MG63 (cell line): ENCODE measurements at places on chromosomes 2 and 18. TPM values are rescaled to one million over a fixed set of nuclear protein-coding genes. Genes with fewer than 3 reads are reported as not detected.

GRCh38 chr2:74259733-74260132 lies 61.3 kb downstream of the MTHFD2 start:
- DNase-seq = no peak

DNA sequence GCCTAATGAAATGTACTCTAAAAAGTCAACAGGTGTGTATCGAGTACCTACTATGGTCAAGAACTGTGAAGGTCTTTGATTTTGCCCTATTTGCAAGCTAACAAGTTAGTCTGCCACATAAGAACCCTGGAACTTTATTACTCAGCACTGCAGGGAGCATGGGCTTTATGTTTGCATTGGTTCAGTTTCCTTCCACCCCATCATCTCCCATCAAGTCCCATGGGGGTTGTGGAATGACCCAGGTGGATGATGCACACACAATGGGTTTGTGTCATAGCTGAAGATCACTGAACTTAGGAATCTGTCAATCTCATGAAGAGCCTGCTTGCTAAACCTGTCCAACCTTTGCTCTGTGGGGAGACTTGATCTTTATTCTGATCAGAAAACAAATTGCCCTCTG lies 265.5 kb downstream of the RPRM start:
- DNase-seq = no peak

DNA sequence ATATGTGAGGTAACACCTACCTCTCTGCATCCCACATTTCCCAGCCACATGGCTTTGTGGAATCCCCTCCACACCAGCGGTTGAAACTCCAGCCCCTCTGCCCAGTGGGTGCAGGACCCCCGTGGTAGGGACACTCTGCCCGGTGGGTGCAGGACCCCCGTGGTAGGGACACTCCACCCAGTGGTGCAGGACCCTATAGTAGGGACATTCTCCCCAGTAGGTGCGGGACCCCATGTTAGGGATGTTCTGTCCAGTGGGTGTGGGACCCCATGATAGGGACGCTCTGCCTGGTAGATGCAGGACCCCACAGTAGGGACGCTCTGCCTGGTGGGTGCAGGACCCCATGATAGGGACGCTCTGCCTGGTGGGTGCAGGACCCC lies 11.5 kb downstream of the COPS9 start:
- no peak for DNase-seq

GRCh38 chr2:212897296-212897695 lies 254.1 kb downstream of the IKZF2 start:
- no peak for DNase-seq

DNA sequence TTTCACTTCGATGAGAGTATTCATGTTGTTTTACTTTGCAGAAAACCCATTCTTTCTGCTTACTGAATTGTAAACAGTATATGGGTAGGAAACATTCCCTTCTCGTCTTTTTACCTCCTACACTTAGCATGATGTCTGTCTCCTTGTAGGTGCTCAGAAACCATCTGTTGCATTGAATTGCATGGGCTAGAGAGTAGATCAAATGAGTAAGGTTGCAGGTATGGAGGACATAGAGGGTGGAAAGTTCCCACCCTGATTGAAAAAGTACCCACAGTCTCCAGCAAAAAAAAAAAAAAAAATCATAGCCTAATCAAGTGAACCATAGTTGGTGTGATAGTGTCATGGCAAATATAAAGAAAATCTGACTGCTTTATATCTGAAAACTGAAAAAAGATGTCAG lies 1.7 kb downstream of the CYTIP start:
- DNase-seq = no peak

GRCh38 chr2:127079358-127079920 lies 27.5 kb downstream of the BIN1 start:
- DNase-seq = no peak

- DNase-seq = no peak
Measured at GRCh38 chr2:24644032-24644431, 149.2 kb downstream of the PTRHD1 start.

DNA sequence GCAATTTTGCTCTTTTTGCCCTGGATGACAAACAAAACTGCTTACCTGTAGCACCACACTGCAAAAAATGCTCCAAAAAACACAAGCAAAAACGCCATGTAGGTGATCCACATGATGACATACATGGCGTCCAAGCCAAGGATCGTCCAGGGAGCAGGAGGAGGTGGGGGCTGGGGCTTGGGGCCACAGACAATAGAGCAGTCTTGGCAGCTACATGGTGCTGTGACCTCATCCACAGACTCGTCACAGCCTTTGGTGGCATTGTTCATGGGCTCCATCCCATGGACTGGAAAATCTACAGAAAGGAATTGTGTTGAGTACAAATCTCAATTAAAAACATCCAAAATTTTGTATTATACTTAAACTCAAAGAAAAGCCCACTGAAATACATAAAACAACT lies 26.1 kb downstream of the NPC1 start:
- no peak for DNase-seq

- no peak for DNase-seq
Measured at GRCh38 chr18:13183790-13184189, 34.8 kb upstream of the LDLRAD4 start.

- DNase-seq = no peak
Measured at GRCh38 chr2:4995466-4995865, 696.7 kb upstream of the SOX11 start.

GRCh38 chr2:167842047-167842446 lies 405.3 kb downstream of the STK39 start:
- DNase-seq = no peak

- no peak for DNase-seq
Measured at GRCh38 chr2:176978921-176979320, 233.7 kb upstream of the HNRNPA3 start.

DNA sequence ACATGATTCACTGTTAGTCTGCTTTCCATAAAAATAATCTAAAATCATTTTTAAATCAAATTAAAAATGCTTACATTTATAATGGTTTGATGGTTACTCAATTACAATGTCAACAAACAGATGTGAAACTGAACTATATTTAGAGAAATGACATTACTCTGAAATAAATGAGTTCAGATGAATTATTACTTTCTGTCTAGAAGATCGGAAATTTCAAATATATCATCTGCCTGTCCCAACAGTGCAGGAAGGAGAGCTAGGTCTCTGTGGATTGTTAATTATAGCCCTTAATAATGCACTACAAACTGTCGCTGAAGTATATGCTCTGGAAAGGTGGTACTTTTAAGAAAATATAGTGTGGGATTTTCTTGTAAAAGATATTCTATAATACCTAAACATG lies 109.8 kb downstream of the DSEL start:
- no peak for DNase-seq

DNA sequence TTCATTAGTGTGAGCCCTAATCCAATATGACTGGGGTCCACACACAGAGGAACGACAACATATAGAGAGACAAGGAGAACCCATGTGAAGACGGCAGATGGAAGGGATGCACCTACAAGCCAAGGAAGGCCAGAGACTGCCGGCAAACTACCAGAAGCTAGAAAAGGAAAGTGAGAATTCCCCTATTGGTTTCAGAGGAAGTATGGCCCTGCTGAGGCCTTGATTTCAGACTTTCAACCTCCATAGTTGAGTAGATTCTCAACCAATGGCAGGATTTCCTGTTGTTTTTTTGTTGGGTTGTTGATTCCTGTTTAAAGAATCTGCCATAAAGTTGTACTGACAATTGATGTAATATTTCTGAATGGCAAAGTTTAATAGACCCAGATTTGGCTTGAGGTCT lies 241.5 kb downstream of the SATB2 start:
- no peak for DNase-seq

GRCh38 chr18:30652387-30652786 lies 390.2 kb downstream of the DSC3 start:
- no peak for DNase-seq

DNA sequence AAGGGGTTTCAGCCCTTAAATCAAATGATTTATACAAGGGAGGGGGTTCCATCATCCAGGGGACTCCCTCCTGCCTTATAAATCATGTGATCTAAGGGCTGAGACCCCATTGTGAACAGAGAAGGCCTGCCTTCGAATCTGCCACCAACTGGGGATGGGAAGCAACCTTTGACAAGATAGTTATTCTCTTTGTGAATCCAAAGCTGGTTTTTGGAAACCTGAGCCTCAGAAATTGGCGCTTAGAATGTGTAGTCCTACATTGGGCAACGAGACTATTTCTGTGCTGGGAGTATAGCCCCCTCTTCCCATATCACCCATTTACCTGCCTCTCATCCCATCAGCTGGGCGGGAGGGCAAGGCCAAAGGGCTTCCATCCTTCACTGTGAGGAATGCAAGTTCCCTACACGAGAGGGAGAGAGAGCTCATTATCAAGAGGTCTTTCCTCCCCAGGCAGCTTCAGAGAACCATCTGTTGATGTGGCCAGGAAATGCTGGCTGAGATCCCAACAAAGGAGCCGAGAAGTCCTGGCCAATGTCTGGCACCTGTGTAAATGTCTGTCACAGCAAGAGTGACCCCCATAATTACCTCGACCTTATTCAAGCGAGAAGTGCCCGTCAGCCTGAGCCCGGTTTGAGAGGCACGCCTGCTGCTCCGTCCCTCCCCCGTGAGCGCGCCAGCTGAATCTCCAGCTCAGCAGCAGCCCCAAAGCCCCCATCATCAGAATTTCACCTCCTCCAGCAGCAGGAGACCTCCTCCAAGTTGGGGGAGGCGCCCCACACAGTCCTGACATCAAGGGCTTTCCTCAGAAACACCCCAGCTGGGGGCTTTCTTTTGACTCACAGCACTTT lies 48.4 kb upstream of the APCDD1 start:
- no peak for DNase-seq

DNA sequence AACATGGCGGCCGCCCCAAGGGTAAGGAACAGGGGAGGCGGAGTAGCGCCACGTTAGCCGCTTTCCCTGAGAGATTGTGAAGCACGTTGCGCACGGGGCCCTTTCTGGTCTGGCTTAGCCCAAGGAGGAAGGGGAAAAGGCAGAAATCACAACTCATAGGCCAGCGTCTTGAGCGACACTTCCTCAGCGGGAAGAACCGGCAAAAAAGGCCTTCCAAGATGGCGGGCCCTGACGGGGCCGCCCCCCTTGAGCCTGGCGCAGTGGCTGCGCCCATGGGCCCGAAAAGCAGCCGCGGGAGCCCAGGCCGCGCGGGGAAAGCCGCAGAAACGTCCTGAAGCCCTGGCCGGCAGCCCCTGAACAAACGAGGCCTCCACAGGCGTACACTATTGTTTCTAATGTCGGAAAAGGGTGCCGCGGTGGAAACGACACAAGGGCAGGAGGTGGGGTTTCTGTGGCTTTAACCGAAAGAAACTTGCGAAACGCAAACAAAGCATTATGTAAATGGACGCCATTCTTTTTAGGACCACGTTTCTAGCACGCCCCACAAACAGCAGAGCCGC lies 919 bp upstream of the PCBP1 start:
- DNase-seq = peak; percentile 45

DNA sequence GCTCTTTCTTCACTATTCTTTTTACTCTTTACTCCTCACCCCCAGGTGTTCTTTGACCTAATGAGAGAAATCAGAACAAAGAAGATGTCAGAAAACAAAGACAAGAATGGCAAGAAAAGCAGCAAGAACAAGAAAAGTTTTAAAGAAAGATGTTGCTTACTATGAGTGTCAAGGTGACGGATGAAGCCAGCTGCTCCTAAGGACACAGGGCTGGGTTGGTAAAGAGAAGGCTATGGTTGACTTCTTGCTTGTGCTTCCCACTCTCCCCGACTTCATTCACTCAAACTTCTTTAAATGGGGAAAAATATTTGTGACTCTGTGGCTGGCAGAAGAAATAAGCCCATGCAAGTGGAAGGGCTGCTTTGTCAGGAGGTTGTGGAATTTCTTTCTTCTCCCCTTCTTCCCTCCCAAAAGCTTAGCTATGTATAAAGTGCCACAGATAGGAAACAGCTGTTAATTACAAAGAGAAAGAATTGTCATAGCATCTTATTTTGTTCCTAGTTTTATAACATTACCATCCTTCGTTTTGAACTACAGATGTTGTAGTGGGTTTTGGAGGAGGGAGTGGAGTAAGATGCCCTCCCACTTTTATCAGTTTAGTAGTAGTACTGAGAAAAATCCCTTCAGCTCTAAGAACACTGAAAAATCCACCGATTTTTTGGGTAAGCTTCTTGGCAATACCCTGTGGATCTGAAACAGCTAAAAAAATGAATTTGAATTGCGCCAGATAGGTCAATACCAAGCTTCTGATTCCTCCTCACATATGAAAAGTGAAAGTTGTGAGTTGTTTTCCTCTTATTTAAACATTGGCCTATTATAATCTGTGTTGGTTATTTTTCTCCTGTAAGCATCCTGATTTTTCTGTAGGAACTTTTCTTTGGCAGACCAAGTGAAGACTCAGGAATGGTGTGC lies 40.7 kb downstream of the RALB start:
- DNase-seq = no peak

GRCh38 chr2:122019724-122020123 lies 264.3 kb downstream of the TSN start:
- peak; percentile 11 for DNase-seq

GRCh38 chr2:157840568-157841156 lies 35.5 kb downstream of the ACVR1 start:
- DNase-seq = no peak

GRCh38 chr2:239803766-239804115 lies 221.4 kb downstream of the NDUFA10 start:
- DNase-seq = no peak

DNA sequence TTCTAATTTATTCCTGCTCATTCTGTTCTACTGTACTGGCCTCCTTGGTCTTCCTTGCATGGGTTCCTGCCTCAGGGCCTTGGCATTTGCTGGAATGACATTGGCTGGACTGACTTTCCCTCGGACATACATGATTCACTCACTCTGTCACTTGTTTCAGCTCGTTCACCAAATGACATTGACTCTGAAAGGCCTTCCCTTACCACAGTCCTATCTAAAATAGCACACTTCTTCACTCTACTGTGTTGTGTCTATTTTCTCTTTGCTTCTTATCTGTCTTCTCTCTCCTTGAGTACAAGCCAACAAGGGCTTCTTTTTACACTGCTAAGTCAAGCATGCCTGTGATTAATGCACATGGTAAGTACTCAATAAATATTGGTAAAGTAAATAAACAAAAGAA lies 65.6 kb downstream of the SCG2 start:
- no peak for DNase-seq

GRCh38 chr2:161077367-161078210 lies 82.6 kb upstream of the TANK start:
- DNase-seq = peak; percentile 3

DNA sequence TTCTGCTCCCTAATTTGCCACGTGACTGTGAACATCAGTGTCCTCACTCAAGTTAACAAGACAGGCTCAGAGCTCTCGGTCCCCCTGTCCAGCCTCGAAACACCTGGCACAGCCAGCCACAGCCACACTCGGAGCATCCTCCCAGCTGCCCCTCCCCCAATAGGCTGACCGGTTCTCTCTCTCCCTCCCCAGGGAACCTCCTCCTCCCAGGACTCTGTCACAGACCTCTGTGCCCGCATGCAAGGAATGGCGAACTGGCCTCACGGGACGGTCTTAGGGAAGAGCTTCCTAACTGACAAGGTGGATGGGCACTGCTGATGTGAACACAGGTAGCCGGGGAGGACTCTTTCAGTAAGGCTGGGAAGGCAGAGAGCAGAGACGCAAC lies 18.8 kb downstream of the CYP26B1 start:
- DNase-seq = no peak

Gene SAG
- not detected in 2 replicates for total RNA-seq

Gene HTR2B
- total RNA-seq = not detected in 2 replicates

Gene SCN2A
- 0.94 and 1.1 TPM in 2 replicates for total RNA-seq

Gene SERPINB5
- total RNA-seq = 37.8 and 43.9 TPM in 2 replicates

Gene TUBB8B
- total RNA-seq = not detected in 2 replicates

Gene HOXD1
- 0.20 TPM in 1 of 2 replicates, not detected in the other for total RNA-seq

Gene CYP27C1
- total RNA-seq = not detected in 2 replicates

Gene MAL
- total RNA-seq = not detected in 2 replicates

Gene SERPINB10
- not detected in 2 replicates for total RNA-seq

Gene METTL4
- total RNA-seq = 6.6 and 10.8 TPM in 2 replicates

Gene SP9
- total RNA-seq = not detected in 2 replicates
